Activated naive CD8-positive, alpha-beta T cell treated with anti-CD3 and anti-CD28 coated beads, Interleukin-2, amount 50 U/mL, for 16 hours (primary cell): ENCODE measurements at places on chromosomes 7 and 10.

GRCh38 chr7:21125297-21125696, 302.6 kb upstream of the SP4 start:
- no peak for DNase-seq

- DNase-seq: no peak
These were observed 62.4 kb downstream of the MICU1 start for GRCh38 chr10:72563327-72563932.

- no peak for DNase-seq
These were observed 304.0 kb upstream of the ETV1 start for GRCh38 chr7:14293434-14293833.

- no peak for DNase-seq
These were observed 233.3 kb downstream of the SLC25A13 start for GRCh38 chr7:96088579-96088978.

DNA sequence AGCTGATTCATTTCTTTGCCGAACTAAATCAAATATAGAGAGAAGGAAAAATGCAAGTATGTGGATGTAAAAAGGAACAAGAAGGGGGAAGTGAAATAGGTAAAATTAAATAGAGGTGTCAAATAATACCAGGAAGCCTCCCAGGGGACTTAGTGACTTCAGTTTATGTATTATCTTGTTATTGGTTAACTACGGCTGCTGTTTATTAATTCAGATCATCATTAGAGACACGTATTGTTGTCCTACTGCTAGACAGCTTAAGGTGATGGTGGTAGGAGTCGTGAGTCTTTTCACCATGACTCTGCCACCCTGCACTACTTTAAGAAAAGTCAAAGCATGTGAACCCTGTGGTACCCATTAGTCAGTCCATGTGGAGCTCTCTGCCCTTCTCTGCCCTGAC, 289.1 kb downstream of the PRKG1 start:
- DNase-seq: no peak

DNA sequence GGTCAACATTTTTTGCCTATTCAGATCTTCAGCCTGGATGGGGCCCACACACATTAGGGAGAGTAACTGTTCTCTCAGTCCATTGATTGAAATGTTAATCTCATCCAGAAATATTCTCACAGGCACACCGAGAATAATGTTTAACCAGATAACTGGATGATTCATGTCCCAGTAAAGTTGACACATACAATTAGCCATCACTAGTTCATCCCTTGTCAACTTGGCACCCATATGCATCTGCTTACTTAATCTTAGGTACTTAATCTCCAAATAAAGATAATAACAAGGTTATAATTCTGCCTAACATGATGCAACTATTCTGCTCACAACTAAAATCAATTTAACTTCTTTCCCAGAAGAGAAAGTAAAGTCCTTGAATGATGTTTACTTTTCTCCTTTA, 502.6 kb downstream of the ADRA2A start:
- no peak for DNase-seq

- no peak for DNase-seq
These were observed 413 bp downstream of the PANK1 start for GRCh38 chr10:89644691-89644966.

DNA sequence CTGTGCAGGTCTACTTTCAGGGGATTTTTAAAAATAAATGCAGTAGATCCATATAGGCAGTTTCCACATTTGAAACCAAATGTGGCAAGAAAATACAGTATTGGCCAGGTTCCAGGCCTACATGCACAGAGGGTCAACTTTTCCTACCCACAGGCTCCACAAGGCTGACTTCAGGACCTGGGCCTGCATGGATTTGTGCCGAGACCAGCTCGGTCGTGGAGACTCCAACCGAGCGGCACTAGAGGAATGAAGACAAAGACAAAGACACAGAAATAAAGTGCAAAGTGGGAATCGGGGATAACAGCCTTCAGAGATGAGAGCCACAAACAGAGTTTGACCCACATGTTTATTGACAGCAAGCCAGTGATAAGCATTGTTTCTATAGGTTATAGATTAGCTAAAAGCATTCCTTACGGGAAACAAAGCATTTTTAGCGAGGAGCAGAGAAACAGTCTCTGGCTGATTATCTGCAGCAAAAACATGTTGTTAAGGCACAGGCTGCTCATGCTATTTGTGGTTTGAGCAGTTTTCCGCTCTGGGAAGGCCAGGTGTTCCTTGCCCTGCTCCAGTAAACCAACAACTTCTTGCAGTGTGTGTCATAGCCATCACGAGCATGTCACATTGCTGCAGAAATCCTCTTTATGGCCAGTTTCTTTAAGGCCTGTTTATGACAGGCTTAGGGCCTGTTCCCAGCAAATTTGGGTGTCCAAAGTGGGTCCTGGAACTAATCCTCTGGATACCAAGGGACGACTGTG, 52.6 kb downstream of the ZNF37A start:
- no peak for DNase-seq

DNA sequence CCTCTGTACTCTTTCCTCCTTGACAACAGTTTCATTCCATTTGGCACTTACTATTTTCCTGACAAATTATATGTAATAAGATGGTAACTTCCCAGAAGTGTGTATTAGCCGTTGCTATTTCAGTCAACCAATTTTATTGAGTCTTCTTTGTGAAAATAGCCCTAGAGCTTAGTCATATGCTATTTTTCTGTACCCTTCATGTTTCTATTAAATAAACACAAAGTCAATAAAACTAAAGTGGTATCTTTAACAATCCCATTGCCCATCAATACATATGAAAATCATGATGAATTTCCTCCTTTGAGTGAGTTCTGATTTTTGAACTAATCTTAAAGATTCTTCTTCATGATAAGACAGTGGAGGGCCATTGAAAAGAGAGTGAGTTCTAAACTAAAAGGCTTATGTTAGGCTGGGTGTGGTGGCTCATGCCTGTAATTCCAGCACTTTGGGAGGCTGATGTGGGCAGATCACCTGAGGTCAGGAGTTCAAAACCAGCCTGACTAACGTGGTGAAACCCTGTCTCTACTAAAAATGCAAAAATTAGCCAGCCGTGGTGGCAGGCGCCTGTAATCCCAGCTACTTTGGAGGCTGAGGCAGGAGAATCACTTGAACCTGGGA, 5.9 kb upstream of the MYPN start:
- no peak for DNase-seq

GRCh38 chr7:147798001-147798400, 792.6 kb upstream of the C7orf33 start:
- DNase-seq: no peak

GRCh38 chr10:73843261-73843660, 31.1 kb downstream of the CAMK2G start:
- no peak for DNase-seq

GRCh38 chr10:132021504-132022143, 39.9 kb upstream of the BNIP3 start:
- no peak for DNase-seq

DNA sequence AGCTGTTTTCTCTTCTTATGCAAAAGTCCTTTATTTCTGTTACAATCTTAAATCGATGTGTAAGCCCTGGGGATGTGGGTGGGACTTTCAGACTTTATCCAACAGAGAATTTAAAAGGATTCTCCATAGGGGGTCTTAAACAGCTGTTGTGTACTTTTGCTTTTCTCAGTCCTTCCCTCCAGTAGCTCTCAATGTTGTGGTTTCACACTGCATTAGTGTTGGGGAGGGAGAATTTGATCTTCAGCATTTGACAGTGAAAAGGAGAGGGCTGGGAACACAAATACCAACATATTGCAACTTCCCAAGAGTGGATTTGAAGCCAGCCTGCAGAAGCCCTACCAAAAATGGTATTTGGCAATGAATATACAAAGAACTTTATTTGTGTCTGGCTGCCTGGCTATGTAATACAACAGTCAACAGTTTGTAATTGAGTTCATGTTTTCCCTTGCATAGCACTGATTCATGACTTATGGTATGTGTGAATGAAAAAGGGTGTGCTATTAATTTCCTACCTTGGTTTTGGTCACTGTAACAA, 80.1 kb upstream of the CAPZA2 start:
- DNase-seq: no peak

GRCh38 chr10:25561758-25562157, 372.3 kb upstream of the MYO3A start:
- no peak for DNase-seq

GRCh38 chr10:130817674-130818073, 493.8 kb downstream of the TCERG1L start:
- no peak for DNase-seq

DNA sequence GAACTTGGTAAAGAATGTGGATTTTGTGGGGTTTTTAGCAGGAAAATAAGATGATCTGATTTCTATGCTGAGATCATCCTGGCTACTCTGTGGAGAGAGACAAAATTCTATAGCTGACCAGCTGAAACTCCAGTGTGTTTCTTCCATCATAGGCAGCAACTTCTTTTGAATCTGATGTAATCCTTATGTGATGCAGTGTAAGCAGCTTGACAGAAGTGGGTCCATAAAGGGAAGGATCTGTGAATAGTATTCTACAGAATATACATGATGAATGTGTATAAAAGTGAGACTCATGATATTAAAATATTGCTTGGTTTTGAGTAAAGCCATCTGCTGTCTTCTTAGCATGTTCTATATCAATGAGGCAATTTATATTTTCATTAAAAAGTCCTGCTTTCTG, 4.4 kb downstream of the MYO3A start:
- no peak for DNase-seq

- no peak for DNase-seq
These were observed 18.5 kb downstream of the SEPTIN7 start for GRCh38 chr7:35819310-35819709.

DNA sequence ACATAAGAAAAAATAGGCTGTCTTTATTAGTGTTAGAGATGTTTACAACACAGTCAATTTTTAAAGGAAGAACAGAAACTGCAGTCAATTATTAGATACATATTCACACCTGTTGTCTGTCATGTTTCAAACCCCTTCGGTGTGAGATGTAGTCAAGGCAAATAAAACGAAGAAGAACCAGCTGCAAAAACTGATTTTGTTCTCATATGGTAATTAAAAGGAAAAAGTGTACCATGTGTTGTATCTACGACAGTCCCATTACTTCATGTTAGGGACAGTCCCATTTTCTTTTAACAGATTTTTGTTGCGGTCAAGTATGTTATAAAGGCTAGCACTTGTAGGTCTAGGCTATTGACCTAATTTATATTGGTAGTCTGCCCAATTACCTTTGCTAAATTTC, 149.4 kb downstream of the LRRN3 start:
- no peak for DNase-seq

GRCh38 chr7:128591705-128592104, 80.4 kb upstream of the GARIN1A start:
- DNase-seq: no peak

- no peak for DNase-seq
These were observed 85.4 kb upstream of the PDGFA start for GRCh38 chr7:604884-605531.

DNA sequence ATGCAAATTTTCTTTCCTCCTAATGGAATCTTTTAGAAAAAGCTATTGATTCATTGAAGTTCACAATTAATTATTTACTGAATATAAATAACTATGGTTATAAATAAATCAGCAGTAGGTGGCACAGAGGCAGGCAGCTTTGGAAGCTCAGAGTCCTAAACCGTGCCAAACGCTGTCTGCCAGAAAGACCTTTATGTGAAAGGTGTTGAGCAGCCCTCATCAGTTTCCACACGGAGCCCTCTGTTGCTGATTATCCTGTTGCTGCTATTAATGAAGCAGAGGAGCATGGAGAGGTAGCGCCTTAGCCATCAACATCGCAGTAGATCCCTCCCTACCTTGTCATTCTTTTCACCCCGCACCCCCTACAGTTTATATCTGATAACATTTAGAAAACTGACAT, 51.0 kb downstream of the RTKN2 start:
- no peak for DNase-seq
